ENCODE measurements at places on chromosomes 4 and X.

GRCh38 chr4:71195924-71196323 is 142.9 kb upstream of the SLC4A4 start:
- peak; percentile 91 for DNase-seq

GRCh38 chr4:3688018-3688998 is 77.9 kb upstream of the ADRA2C start:
- DNase-seq, result no peak

- DNase-seq, result no peak
Measured at GRCh38 chr4:91914176-91914804, 389.5 kb upstream of the GRID2 start.

GRCh38 chrX:8688776-8689175 is 43.2 kb downstream of the ANOS1 start:
- no peak for DNase-seq

- no peak for DNase-seq
Measured at GRCh38 chr4:179130122-179130714, 1688.0 kb upstream of the AGA start.

- no peak for DNase-seq
Measured at GRCh38 chr4:48483006-48483776, at the start of gene SLC10A4. TSS of gene SLC10A4 (plus strand) at chr4:48483343. CDS start at chr4:48483562, 219 bp downstream.

GRCh38 chr4:14241574-14241973 is 614.0 kb upstream of the BOD1L1 start:
- DNase-seq, result no peak
